ENCODE measurements at places on chromosomes 16 and 17.
A peak's percentile ranks its signal among the peaks of the same experiment; 100 is the strongest.

DNA sequence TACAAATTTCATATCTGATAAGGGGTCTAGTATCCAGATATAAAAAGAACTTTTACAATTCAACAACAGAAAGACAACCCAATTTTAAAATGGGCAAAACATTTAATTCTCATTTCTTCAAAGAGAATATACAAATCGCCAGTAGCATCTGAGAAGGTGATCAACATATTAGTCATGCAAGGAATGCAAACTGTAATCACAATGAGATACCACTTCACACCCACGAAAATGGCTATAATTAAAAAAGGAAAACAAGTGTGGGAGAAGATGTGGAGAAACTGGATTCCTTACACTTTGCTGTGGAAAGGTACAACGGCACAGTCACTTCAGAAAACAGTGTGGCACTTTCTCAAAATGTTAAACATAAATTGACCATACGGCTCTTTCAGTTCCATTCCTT lies 168.2 kb downstream of the VPS53 start:
- no peak for DNase-seq

- no peak for DNase-seq
Measured at GRCh38 chr16:31087971-31088370, 772 bp downstream of the PRSS53 start.

DNA sequence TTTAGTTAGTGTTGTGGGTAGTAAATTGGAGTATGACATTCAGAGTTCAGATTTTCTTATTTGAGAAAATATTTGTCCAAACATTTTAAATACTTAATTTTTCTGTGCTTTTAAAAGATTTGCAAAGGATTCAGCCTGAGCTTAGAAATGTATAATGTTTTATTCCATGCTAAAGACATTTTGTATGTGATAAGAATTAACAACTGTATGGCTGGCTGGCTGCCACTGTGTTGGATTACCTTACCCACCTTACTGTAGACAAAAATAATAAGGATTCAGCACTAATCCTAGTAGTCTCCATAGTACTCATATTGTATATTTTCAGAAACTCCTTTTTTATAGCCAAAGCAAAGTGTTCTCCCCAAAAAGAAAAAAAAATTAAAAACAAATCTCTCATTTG lies 74.8 kb downstream of the TANC2 start:
- no peak for DNase-seq

DNA sequence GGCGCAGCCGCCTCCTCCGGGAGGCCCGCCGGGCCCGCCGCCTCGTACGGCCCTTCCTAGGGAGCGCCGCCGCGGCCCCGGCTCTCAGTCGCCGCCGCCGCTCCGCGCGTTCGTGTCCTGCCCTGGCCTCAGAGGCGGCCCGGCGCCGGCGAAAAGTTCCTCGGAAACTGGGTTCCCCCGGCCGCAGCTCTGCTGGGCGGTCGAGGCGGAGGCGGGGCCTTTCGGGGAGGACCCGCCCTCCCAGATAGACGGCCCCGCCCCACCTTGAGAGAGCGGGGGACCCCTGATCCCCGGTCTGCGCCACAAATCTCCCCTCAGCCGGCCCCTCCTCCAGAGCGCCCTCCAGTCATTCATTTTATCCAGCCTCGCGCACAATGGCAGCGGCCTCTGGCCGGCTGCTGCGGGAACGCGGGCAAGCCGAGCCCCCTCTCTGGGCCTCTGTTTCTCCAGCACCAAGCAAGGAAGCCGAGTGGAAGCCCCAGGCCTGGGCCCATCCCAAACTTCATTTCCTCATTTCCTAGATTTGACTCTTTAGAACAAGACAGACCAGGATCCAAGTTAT lies at the start of gene SREBF1:
SREBF1 (minus strand) TSS at position 169 of the 562 bp plus-strand sequence. CDS start 169 bp downstream, outside the sequence.
- DNase-seq, result peak; percentile 79

DNA sequence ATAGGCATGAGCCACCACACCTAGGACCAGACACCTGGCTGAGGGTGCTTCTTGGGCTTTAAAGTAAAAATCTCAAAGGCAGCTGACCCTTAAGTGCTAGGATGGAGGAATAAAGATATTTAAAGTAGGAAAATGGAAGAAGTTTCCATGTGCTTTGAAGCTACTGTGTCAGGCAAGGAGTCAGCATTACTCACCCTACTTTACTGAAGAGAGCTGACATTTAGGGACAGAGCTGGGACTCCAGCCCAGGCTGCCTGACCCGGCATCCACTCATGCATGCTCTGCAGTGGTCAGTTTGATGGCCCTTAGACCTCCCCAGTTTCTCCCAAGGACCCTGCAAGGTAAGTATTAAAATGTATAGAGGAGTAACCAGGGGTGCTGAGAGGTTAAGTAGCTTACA lies 124.7 kb upstream of the PLCG2 start:
- DNase-seq, result no peak
